ENCODE measurements at places on chromosomes 4 and X. TPM values are rescaled to one million over a fixed set of nuclear protein-coding genes. Genes with fewer than 3 reads are reported as not detected.

GRCh38 chrX:152904151-152905080 is 6.5 kb downstream of the ZNF185 start:
- no peak for DNase-seq

Gene NDUFC1
- 41.6 TPM for total RNA-seq

GRCh38 chr4:68655764-68656444 is 14.5 kb downstream of the UGT2B15 start:
- DNase-seq: no peak

DNA sequence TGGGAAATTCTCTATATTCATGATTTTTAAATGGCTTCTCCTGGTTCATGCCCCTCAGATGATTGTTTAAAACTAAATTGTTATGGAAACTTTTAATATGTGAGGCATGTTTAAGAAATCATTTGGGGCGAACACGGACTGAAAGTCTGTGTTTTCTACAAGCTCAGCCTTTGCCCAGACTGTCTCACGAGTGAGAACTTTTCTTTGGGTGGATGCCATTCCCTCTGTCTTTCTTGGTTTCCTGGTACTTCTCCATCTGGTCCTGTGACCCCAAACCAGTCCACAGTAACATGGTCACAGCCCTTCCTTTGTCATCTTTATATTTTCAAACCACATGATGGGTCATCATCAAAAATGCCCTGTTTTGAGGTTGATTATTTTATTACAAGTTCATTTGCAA is 186.6 kb upstream of the GNPDA2 start:
- no peak for DNase-seq

GRCh38 chrX:56343219-56343618 is 111.1 kb downstream of the KLF8 start:
- no peak for DNase-seq

Gene PLS3
- not detected for total RNA-seq

- no peak for DNase-seq
Measured at GRCh38 chr4:41601025-41601424, 63.1 kb downstream of the LIMCH1 start.

Gene BMP15
- total RNA-seq: not detected

DNA sequence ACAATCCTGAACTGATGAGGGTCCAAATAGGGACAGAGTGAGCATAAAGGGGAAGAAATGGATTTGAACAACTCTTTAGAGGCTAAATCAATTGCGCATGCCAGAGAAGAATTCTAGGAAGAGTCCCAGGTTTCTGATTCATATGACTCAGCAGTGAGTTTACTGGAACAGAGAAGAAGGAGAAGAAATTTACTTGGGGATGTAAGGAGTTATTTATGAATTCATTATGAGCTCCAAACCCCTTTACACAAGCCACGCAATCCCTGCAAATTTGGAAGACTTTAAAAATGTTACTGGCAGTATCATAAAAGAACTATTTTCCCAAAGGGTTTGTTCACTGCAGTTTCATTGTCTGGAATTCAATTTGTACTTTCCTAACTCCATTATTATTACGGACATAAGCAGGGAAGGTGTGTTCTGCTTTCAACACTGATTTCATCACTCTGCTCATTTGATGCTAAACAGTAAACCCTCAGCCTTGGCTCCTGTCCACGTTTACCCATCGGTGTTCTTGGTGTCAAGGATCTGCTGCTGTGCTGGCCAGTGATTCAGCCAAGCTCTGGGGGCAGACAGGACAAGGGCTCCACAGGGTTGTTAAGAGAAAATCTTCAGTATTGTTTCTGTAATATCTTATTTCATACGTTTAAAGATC is 273.7 kb downstream of the HNRNPD start:
- no peak for DNase-seq

DNA sequence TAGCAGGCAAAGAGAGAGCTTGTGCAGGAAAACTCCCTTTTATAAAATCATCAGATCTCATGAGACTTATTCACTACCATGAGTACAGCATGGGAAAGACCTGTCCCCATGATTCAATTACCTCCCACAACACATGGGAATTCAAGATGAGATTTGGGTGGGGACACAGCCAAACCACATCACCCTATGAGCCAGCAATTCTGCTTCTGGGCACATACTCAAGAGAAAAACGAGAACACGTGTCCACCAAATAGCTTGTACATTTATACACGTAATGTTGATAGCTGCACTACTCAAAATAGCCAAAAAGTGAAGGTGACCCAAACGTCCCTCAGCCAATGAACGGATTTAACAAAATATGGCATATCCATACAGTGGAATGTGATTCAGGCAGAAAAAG is 94.5 kb upstream of the DHRSX start:
- no peak for DNase-seq

GRCh38 chrX:42673301-42673810 is 104.6 kb downstream of the PPP1R2C start:
- no peak for DNase-seq

- no peak for DNase-seq
Measured at GRCh38 chr4:44493924-44494323, 45.3 kb upstream of the KCTD8 start.

- DNase-seq: no peak
Measured at GRCh38 chr4:140862177-140862442, 105.9 kb upstream of the TBC1D9 start.

GRCh38 chrX:12970691-12971202 is 4.2 kb upstream of the TMSB4X start:
- peak; percentile 73 for DNase-seq

- no peak for DNase-seq
Measured at GRCh38 chr4:161359491-161359890, 804.3 kb downstream of the FSTL5 start.

GRCh38 chr4:102554482-102554881 is 53.3 kb downstream of the NFKB1 start:
- no peak for DNase-seq

Gene PDZD4
- 0.32 TPM for total RNA-seq

DNA sequence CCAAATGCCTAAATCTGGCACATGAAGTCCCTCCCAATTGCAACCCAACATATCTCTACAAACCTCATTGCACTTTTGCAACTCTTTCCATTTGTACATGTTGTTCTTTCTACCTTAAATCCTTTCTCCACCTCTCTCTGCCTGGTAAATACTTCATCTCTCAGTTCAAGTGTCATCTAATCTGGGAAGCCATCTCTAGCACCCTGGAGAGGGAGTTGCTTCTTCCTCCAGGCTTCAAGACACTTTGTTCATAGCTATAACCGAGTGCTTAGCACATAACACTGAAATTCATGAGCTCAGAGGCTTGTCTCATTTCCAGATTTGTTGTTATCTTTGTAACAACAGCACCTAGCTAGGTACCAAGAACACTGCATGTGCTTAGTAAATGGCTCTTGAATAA is 114.8 kb upstream of the NAP1L5 start:
- DNase-seq: no peak

Gene RASL11B
- total RNA-seq: not detected

DNA sequence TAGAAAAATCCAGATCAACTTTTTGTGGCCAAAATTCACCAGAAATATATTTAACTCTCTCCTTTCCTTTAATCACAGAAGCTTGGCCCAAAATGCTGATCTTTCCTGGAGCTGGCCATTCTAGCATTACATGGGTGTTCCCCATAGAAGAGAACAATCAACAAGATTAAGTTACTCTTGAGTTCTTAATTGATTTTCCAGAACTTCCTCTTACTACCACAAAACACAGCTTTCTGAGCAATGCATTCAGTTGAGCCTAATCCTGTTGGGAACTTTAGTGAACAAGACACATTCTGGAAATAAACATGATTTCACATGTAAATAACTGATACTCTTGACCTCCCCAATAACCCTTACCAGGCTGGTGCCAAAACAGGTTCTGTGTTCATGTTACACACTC is 45.4 kb upstream of the STIM2 start:
- no peak for DNase-seq

Gene FRMD7
- not detected for total RNA-seq

Gene PF4V1
- total RNA-seq: not detected

DNA sequence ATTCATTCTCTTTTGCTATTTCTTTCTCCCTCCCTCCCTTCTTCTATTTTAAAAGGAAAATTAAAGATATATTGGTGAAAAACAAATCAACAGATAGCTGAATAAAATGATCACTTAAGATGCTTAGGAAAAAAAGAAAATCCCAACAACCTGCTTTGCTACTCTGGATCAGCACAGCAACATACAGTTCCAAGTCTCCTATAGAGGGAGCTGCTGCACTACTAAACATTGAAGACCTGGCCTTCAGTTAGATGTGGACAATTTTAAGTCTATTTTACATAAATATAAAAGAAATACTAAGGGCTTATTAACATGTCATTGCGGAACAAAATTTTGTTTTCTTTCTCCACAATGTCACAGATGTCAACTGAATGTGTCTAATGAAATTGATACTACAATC is 226.4 kb downstream of the MAGEB5 start:
- no peak for DNase-seq

DNA sequence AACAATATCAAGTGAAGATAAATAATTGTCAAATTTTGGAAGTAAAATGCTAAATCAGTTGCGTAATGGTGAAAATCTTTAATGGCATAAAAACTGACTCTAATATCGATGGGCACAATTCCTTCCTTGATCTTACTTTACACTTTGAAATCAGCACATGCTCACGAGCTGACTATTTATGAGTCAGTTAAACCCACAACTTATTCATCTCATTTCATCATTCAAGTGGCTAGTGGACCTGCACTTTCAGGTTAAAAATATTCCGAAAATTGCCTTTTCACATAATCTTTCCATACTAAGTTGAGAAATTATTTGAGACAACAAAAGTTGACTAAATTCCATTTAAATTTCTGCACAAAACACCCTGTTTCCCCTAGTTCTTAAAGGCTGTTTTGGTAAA is 582.1 kb upstream of the TENM3 start:
- no peak for DNase-seq

DNA sequence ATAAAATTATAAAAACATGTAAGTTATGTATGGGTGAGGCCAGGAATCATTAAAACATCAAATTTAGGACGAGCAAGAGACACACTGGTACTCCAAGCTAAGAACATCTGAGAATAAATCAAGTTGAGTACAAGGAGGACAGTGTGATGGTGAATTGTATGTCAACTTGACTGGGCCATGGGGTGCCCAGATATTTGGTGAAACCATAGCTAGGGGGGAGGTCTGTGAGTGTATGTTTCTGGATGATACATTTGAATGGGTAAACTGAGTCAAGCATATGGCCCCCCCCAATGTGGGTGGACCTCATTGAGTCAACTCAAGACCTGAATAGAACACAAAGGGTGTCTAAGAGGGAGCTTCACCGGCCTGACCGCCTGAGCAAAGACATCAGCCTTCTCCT is 115.3 kb upstream of the BCOR start:
- no peak for DNase-seq

Gene PPP3CA
- 23.8 TPM for total RNA-seq

DNA sequence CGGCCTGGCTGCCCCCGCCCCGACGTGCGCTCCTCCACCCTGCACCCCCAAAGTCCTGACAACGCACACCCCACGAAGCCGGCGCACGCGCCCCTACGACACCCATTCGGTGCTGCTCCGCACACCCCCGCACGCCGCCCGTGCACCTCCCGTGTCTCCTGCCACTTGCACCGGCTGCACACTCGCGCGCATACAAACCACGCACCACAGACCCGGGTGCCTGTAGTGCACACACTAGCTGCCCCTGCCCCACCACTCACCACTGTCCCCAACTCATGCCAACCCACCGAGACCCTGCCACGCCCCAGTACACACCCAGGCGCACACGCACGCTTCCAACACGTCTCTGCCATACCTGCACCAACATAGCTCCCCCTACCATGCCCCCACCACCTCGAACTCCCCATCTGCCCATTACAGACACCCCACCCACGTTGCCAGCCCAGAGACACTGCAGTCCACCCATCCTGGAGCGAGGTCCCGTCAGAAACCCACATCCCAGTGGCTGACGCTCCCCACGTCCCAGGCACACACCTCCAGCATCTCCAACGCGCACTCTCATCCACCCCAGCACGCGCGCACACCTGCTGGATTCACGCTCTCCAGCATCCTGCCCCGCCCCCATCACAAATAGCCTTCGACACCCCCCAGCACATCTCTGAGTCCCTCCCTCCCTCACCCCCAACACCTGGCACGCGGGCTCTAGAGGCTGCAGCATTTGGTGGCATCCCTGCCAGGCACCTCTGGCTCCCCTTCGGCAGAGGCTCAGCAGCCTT is 4.2 kb upstream of the DUSP9 start:
- no peak for DNase-seq

Gene ETNPPL
- total RNA-seq: not detected
